ENCODE measurements at places on chromosomes 16 and 17. TPM values are rescaled to one million over a fixed set of nuclear protein-coding genes. Genes with fewer than 3 reads are reported as not detected.

- H3K36me3 ChIP-seq = peaks cover 8% of the 10 kb centered on the region
- H3K4me3 ChIP-seq = no peak overlapping the region
- H3K4me1 ChIP-seq = peaks cover 1% of the 10 kb centered on the region
- no peak overlapping the region for H3K27ac ChIP-seq
Measured at GRCh38 chr16:87736008-87736382, 29.8 kb downstream of the KLHDC4 start.

ANKRD40CL gene
- not detected for total RNA-seq

DNA sequence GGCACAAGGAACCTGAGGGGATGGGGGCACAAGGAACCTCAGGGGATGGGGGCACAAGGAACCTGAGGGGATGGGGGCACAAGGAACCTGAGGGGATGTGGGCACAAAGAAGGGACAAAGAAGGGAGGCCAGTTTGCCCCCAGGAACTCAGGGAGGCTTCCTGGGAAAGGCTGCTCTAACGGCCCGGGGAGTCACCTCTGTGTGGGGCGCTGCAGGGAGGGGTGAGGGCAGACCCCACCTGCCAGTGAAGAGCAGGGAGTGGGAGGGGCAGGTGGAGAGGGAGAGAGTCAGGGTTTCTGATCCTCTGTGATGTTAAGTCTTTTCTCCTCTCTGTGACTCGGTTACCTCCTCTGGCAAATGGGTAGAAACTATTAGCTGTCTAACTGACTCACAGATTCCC is 57.7 kb downstream of the TIMM22 start:
- peaks cover 25% of the 10 kb centered on the region for H3K36me3 ChIP-seq
- no peak for DNase-seq
- no peaks in the 10 kb centered on the region for H3K4me1 ChIP-seq
- H3K4me3 ChIP-seq = no peak overlapping the region
- H3K27me3 ChIP-seq = no peaks in the 10 kb centered on the region
- H3K27ac ChIP-seq = no peak overlapping the region

ZPBP2 gene
- not detected for total RNA-seq

DNA sequence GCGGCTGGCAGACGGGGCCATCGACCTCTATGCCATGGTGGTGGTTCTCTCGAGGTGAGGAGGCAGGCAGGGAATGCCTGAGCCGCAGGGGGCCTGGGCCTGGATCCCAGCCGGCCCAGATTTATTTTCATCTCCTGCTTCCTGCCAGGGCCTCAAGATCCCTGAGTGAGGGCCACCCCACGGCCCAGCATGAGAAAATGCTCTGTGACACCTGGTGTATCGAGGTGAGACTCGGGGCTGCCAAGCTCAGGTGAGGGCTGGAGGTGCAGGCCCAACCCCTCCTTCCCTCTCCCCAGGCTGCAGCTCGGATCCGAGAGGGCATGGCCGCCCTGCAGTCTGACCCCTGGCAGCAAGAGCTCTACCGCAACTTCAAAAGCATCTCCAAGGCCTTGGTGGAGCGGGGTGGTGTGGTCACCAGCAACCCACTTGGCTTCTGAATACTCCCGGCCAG is 4.9 kb downstream of the ACADVL start:
- no peak overlapping the region for H3K27ac ChIP-seq
- no peak overlapping the region for H3K4me3 ChIP-seq
- H3K36me3 ChIP-seq = peaks cover 12% of the 10 kb centered on the region

GRCh38 chr17:14203388-14203787 is 33.3 kb downstream of the CDRT15 start:
- H3K27ac ChIP-seq = no peak overlapping the region
- peaks cover 10% of the 10 kb centered on the region for H3K36me3 ChIP-seq
- peaks cover 40% of the 10 kb centered on the region for H3K4me1 ChIP-seq

DNA sequence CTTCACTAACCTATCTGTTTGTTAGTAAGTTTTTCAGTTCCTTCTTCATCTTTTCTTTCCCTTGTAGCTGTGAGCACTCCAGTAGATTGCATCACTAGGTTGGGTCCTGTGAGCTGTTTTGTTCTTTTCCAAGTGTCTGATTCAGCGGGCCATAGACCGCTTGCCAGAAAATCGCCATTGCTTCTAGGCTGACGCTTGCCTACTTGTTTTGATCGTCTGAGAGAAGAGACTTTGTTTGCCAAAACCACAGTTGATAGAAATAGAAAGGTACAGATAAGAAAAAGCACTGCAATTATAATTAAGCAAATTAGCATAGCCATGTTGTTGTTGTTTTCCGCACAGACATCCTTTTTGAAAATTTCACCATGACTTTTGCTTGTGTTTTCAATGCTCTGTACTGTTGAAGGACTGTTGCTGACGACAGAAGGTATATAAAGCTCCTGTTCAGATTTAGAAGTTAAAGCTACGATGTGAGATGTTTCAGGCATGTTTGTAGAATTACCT is 3.1 kb downstream of the EVI2A start:
- H3K27ac ChIP-seq = no peak overlapping the region
- peaks cover 8% of the 10 kb centered on the region for H3K4me1 ChIP-seq
- H3K36me3 ChIP-seq = peaks cover 2% of the 10 kb centered on the region
- no peak overlapping the region for H3K4me3 ChIP-seq
- DNase-seq = no peak

- H3K4me3 ChIP-seq = no peak overlapping the region
- peaks cover 4% of the 10 kb centered on the region for H3K36me3 ChIP-seq
- H3K4me1 ChIP-seq = peaks cover 3% of the 10 kb centered on the region
- no peaks in the 10 kb centered on the region for H3K27me3 ChIP-seq
Measured at GRCh38 chr16:53626811-53627210, 76.8 kb downstream of the RPGRIP1L start.
